NCI-H226 (cell line): ENCODE measurements at places on chromosomes 2 and 18.

DNA sequence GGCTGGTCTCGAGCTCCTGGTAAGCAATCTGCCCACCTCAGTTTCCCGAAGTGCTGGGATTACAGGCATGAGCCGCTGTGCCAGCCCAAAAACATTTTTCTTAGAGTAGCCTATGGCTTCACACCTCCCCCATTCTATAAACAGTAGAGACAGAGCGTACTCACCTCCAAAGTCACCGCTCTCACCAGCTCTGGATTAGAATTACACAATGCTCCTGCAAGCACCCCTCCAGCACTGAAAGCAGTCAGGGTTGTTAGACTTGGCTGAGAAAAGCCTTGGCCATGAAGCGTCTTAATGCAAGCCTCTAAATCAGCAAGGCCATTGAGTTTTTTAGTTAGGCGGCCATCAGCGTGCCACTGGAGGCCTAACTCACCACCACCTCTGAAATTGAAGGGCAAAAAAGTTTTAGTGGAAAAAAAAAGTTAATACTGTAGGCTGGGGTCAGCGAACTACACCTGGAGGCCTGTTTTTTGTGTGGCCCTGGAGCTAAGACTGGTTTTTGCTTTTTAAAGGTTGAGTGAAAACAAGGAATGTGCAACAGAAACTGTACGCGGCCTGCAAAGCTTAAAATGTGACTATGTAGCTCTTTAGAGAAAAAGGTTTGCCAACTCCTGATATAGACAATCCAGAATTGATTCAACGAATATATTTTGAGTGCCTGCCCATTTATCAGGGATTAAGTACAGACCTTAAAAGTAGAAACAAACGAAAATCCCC lies 34.6 kb downstream of the PREPL start:
- no peak for DNase-seq

- no peak for DNase-seq
Observed at GRCh38 chr2:232538671-232539070, 821 bp upstream of the CHRNG start.

- DNase-seq = no peak
Observed at GRCh38 chr2:131105950-131106801, 1.0 kb downstream of the PLEKHB2 start.

- no peak for DNase-seq
Observed at GRCh38 chr2:186882511-186883071, 33.6 kb upstream of the ZSWIM2 start.

DNA sequence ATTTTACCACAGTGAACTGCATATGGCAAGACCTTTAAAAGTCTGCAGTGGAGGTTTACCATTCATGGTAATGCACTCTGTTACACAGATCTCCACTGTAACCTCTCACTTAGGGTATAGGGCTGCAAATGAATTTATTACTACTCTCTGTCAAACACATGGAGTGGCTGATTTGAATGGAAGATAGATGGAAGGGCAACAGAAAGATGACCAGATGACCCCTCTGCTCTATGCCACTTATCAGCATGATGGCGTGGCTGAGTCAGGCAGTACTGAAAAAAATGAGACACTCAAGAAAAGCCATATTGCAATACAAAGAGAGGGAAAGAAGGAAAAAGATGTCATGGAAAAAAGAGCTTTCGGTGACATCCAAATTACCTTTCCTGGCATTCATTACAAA lies 72.3 kb downstream of the ABCA12 start:
- DNase-seq = no peak

DNA sequence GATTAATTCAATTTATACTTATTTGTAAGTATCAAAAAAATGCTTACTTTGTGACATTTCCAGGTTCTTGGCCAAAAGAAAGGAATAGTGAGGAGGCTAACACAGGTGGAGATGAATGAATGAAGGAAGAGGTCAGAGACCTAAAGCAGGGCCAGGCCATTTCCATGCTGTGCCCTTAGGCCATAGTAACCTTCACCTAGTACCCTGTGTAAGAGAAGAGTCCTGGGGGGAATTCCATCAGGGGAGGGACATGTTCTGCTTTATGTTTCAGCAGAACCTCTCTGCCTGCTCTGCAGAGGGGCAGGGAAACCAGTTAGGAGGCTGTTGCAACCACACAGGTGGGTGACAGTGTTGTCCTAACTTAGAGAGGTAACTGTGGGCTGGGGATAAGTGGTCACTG lies 204.2 kb upstream of the CDH20 start:
- DNase-seq = no peak

- no peak for DNase-seq
Observed at GRCh38 chr18:24922491-24922890, 429.5 kb downstream of the ZNF521 start.

- DNase-seq = peak; percentile 67
Observed at GRCh38 chr2:207337234-207338219, 171.8 kb upstream of the KLF7 start.

DNA sequence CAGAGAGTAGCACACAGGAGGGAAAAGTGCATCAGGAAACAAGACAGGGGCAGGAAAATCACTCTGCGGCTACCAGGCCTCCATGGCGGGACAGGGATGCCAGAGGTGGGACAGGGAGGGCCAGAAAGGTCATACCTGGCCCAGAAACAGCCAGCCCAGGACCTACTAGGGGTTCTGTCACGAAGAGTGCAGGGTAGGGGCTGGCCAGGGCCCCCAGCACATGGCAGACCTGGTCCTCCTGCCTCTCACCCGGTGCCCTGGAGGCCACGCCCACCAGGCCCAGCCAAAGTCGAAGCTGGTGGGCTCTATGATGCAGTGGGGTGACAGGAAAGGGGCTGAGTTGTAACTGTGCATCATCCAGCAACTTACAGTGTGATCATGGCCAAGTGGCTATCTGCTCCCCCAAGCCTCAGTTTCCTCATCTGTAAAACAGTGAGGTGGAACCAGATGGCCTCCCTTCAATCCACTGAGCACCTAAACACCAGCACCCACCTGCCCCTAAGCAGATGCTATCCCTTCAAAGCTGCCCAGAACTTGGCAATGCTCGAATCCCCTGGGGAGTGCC lies 10.6 kb downstream of the CYP26B1 start:
- DNase-seq = no peak

DNA sequence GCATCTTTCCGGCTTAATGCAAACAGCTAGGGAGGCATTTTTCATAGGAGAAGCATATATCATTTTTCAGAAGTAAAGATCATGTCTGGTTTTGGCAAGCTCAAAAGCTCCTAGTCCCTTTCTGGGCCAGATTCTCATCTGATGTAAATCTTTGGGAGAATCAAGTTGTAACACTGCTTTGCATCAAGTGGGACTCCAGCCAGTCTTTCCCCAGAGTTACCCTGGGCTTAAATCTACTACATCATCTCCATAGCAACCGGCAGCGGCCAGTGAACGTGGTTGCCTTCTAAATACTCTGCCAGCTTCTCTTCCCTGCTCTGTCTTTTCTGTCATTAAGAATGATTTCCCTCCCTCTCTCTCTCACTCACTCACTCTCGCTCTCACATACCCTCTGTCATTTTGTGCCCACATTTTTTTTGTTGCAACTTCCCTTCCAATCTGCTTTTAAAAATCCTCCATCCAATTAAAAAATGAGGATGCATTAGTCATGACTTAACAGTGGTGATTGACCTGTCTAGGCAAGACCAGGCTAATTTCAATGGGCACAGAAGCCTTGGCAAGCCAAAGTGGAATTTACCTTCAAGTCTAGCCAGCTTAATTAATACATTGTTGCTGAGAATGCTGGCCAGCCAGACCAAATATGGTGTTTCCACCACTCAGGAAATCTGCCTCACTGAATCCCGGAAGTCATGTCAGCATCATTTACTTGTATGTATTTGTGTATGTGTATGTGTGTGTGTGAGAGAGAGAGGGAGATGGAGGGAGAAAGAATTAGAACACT lies 93.0 kb downstream of the NRP2 start:
- DNase-seq = no peak

GRCh38 chr18:33014060-33014796 lies 241.4 kb upstream of the KLHL14 start:
- no peak for DNase-seq

- no peak for DNase-seq
Observed at GRCh38 chr2:74396149-74396548, 16.0 kb upstream of the DCTN1 start.

DNA sequence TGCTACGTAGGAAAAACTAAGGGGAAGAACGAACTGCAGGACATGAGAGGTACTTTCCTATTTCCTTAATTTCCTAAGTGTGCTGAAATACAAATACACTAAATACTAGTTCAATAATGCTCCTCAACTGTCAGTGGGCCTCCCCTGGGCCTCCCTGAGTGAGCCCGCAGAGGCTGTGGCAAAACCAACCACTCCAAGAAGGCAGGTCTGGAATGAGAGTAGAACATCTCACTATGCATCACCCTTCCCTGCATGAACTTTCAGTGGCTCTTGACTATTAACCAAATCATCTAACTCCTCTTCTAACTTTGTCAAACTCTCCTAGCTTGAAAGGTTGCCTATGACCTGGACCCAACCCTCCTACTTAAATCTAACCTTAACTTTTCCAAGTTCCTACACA lies 84.6 kb downstream of the THADA start:
- DNase-seq = no peak

- no peak for DNase-seq
Observed at GRCh38 chr2:18834341-18834740, 245.0 kb upstream of the NT5C1B start.

DNA sequence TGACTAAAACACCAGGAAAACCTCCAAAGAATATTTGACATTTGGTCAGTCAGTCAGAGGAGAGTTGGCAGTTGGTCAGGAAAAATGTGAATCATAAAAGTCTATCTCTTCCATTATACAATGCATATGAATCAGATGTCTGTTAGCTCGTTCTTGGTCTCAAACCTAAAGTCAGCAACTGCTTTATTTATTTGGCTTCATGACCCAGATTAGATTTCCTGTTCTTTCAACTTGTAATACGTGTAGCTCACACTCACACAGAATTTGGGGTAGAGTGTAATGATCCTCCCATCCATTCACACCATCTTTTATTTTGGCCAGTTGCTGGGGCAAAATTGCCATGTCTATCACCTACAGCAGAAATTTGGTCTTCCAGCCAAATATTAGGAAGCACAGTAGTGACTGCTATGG lies 81.9 kb upstream of the COL5A2 start:
- DNase-seq = peak; percentile 74

- peak; percentile 58 for DNase-seq
Observed at GRCh38 chr2:74696829-74697228, 42.8 kb downstream of the SEMA4F start.

- DNase-seq = peak; percentile 5
Observed at GRCh38 chr2:241636182-241637017, 558 bp downstream of the THAP4 start.

- DNase-seq = no peak
Observed at GRCh38 chr2:163175294-163175693, 336.7 kb upstream of the KCNH7 start.

- peak; percentile 95 for DNase-seq
Observed at GRCh38 chr2:88600038-88600465, 27.2 kb downstream of the EIF2AK3 start.

GRCh38 chr18:63676526-63677323 lies 15.0 kb upstream of the SERPINB3 start:
- no peak for DNase-seq

- DNase-seq = peak; percentile 22
Observed at GRCh38 chr2:139529080-139529479, 748.9 kb upstream of the NXPH2 start.

GRCh38 chr18:10381516-10381915 lies 72.9 kb upstream of the APCDD1 start:
- DNase-seq = no peak

DNA sequence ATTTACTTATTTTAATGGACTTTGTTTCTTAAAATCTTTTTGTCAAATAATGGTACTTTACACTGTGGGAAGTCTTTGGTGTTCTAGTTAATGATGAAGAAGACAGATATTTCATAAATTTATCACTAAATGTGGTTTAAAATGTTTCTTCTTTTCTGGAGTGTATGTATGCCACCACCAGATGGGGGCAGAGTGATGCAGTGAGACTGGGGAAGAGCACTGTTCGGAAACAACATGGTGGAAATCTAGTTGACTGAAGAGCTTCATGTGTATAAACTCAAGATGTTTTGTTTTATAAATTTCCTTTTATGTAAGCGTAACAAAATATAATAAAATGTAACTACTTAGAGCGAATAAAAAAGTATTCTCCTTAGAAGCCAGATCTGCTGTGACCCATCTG lies 195.1 kb downstream of the KCNE4 start:
- no peak for DNase-seq

DNA sequence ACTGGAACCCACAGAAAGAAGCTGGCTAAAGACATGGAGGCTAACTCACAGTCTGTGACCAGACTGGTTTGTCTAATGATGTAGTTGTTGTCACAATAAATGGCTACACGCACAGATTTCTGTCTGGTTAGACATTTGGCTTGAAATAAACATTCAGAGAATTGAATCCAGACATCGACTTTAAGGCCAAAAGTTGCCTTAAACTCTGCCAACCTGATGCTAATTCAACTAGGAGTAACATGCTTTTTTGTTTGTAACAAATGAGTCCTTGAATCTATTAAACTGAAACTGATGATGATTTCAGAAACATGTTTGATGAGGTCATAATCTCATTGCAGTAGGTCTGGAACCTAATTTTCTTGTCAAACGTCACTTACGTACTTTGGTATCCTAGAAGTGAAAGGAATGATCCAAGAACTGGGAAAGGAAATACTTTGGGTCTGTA lies 123.8 kb downstream of the ERBB4 start:
- DNase-seq = no peak

DNA sequence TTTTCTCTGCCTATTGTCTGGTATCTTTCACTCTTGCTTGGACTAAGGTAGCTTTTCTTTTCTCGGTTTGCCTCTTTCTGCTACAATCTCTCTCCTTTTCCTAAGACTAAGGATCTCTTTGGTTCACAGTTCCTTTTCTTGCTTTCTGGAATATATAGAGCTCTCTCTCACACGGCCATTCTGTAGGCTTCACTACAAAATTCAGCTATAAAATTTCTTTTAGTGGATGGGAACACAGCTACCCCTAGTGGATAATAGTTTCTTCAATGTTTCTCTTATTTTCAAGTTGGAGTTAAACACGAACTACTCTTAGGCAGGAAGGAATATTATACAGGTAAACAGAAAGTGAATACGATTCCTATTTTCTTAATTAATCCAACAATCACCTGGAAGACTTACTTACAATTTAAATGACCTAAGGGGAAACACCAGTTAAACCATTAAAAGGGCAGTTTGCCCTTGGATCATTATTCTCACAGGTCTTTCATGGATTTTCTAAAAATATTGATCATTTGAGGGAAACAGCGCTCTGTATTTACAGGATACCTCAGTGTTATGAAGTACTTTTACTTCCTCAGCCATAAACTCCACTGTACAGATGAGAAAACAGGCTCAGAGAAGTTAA lies 140.5 kb downstream of the LRP2 start:
- DNase-seq = no peak

DNA sequence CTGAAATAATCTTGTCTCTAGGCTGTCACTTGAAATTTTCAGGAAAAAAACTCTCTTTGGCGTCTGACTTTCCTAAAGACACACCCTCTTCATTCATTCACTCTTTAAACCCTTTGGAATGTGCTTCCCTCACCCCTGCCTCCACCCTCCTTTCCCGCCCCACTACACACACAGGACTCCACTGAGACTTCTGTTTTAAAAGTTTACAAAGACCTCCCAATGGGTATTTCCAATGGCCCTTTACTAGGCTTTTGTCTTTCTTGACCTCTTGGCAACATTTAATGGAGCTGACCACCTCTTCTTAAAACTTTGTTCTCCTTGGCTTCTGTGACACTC lies 96.1 kb downstream of the RBMS1 start:
- DNase-seq = peak; percentile 71

- no peak for DNase-seq
Observed at GRCh38 chr2:48131539-48132270, 225.4 kb upstream of the FBXO11 start.
